NCI-H2081 treated with DMSO at 0.1 percent for 48 hours (cell line): ENCODE measurements at places on chromosomes 12 and 14.

DNA sequence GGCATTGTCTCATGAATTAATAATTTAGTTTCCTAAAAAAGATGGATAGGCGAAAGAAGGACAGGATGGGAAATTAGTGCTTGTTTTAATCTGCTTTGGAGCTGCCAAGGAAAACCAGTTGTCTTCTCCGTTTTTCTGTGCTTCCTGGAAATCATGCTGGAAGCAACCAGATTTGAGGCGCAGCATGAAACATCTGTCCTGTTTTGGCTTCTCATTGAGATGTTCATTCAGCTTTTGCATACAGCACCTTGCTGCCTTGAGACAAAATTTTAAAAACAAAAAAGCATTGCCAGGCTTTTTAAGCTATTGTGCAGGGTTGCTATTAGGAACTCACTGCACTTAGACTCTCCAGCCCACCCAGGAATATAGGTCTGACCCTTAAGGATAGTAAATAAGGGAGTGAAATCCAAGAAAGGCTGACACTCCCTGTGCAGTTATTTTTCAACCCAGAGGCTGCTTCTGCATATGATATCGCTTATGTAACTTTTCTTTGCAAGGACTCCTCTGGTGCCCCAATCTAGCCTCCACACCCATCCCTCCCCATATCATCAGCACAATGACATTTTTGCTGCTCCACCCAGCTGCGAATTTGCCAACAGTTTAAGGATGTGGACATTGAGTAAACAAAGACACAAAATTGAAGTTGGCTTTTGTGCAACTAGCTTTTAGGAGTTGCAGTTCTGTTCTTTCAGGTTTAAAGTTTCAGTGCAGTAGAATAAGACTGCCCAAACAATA lies 46.9 kb upstream of the MDM1 start:
- no peak for DNase-seq

DNA sequence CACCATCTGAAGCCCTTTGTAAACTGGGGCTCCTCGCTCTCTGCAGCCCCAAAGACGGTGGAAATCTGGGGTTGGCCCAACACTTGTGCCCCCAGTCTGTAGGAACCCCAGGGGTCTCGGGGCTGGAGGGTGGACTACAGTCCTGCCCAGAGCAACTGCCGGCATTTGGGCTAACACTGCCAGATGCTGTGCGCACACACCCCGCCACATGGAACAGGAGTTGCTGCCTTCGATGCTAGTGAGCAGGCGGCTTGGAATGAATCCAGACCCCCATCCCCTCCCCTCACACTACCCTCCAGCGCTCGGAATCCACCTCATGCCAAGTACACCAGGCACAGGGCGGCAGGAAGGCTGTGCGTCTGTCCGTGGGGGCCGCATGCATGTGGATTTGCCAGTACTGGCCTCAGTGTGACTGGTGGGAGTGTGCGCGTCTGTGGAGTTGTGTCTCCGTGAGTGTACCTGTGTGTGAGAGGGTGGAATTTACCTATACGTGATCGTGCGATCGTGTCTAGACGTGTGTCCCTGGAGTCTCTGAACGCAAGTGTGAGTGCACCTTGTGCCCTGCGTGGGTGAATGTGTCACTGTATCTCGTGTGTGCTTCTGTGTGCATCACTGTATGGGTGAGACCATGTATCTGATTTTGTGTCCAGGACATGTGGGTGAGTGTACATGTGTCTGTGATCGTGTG lies 5.1 kb downstream of the LHX5 start:
- DNase-seq, result no peak

- DNase-seq, result no peak
Measured at GRCh38 chr12:64669270-64669842, 59.1 kb downstream of the RASSF3 start.

- DNase-seq, result no peak
Measured at GRCh38 chr14:54189748-54190354, 207.0 kb upstream of the CDKN3 start.

DNA sequence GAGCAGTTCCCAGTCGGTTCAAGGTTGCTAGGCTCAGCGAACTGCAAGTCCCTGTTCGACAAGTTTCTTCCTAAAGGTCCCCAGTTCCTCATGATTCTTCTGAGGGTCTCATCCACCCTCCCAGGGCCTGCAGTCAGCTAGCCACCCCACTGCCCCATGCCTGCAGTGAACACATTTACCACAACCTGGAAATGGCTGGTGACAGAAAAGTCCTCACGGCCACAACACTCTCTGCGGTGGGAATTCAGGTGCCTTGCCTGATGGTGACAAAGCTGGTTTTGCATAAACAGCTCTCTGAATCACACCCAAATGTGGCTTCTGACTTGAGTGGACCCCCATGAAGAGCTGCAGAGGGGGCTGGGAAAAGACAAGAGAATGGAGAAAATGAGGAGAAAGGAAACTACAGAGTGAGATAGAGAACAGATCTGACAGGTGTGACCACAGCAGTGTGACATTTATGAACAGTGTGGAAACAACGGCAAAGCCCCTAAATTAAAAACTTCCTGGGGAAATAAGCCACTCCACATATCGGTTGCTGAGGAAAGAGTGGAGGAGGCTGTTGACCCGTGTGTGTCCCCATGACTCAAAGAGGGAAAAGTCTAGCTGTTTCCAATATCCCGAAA lies 1.3 kb upstream of the CD27 start:
- DNase-seq, result no peak

- no peak for DNase-seq
Measured at GRCh38 chr12:87365423-87365822, 663.8 kb downstream of the C12orf50 start.
